ENCODE measurements at places on chromosomes 12 and 14.

DNA sequence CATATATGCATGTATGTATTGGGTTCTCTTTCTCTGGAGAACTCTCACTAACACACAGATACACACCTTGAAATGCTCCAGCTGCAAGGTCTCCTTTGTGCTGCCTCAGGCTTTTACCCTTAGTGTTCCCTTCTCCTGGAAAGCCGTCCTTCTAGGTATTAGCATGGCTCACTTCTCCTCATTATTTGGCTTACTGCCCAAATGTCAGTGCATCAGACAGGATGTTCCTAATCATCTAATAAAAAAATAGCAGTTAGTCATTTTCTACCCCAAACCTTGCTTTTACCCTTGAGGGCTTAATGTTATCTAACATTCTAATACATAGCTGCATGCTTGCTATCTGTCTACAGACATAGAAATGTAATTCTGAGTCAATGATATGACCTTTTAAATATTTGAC lies 109.0 kb upstream of the SLC16A7 start:
- DNase-seq = no peak

- no peak for DNase-seq
Measured at GRCh38 chr12:93804392-93805179, 127.4 kb downstream of the CRADD start.

DNA sequence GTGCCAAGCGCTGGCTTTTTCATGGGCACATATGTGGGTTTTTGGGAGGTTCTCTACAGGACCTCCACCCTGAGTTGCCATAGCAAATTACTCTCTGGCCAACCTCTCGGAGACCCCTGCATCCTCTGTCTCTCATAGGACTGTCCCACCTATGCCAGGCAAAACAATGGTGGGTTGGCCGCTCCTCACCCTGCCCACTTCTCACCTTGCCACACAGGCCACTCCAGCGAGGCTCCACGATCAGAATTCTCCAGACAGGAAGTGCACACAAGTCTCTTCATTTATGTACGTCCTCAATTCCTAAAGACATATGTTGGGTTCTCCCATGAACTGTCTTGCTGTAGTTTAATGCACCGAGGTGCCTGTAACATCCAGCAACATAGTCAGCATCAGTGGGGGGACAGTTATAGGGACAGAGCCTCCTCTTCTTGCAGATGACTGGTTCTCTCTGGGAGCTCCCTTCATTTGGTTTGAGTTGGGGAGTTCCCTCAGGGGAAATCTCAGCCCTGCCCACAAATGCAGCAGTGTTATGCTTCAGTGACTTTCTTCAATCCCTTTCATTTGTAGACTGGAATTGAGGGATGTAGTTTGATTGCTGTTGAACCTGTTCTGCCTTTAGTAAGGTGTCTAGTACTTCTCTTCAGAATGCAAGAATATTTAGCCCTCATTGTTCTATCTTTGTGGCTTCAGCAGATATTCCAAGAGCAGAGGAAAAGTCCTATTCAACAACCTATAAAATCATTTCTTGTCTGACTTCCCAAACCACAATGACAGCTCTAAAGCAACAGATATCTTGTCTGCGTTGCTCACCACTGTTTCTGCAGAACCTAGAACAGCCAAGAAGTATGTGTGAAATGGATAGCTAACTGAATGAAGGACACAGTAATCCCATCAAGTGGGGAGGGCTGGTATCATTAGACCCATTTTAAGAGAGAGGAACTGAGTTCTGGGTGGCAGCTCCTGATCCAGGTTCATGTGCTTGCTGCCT lies 2.8 kb upstream of the LTBP2 start:
- no peak for DNase-seq

GRCh38 chr12:16043480-16043879 lies 132.3 kb downstream of the DERA start:
- DNase-seq = no peak

DNA sequence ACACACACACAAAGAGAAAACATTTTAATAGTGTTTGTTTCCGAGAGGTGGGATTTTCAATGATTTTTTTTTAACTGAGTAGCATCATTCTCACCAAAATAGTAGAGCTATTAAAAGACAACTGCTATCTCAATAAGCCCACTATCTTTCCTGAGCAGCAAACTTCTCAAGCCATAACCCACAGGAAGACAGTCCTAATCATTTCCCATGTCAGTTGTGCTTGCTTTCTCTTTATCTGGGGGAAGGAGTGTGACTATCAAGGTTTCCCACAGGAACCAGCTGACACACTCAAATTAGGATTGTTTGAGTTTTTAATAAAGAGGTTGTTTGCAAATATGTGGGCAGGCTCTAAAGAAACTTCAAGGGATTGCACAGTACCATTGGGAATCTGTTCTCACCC lies 4.9 kb upstream of the MAX start:
- no peak for DNase-seq

DNA sequence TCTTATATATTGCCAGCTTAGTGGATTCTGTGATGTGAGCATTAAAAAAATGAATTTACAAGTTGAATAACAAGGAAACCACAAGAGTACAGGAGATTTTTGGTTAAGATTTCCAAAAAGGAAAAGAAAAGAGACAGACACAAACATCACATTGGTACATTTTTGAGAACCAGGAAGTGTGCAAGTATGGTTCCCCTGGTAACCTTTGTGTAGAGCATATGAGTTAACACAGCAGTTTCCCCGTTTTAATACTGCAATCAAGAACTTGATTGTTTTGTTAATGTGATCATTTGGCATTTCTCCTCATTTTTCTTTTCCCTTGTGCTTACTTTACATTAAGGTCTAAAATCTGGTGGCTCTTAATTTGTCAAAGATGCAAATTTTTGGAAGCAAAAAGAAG lies 490.4 kb upstream of the ATP2B1 start:
- DNase-seq = no peak

DNA sequence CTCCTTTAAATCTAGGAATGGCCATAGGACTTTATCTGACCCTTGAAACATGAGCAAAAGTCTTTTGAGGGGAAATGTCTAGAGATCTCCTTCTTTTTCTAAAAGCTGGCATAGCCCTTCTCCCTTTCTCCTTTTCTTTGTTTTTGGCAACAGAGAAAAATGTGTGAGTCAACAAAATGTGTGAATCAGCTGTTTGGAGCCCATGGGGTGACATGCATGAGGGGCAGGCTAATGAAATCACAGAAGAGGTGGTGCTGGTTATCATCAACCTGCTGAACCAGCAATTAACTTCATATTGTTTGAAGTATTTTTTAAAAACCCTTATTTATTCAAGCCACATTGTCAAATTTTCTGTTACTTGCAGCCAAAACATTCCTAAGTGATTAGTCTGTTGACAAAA lies 132.3 kb downstream of the CCDC59 start:
- no peak for DNase-seq

GRCh38 chr12:51601241-51601640 lies 10.2 kb downstream of the SCN8A start:
- no peak for DNase-seq

DNA sequence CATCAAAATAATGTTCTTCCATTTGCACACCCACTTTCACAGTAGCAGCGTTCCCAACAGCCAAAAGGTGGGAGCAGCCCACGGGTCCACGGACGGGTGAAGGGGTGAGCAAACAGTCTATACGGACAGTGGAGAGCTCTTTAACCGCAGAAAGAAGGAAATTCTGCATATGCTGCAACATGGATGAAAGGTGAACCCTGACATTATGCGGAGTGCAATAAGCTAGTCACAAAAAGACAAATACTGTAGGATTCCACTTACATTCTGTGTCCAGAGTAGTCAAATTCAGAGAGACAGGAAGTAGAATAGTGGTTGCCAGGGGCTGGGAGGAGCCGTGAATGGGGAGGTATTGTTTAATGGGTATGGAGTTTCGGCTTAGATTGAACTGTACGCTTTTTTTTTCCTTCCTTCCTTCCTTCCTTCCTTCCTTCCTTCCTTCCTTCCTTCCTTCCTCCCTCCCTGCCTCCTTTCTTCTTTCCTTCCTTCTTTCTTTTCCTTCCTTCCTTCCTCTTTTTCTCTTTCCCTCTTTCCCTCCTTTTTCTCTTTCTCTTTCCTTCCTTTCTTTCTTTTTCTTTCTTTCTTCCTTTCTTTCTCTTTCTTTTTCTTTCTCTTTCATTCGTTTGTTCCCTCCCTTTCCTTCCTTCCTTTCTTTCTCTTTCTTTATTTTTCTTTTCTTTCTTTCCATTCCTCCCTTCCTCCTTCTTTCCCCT lies 15.8 kb upstream of the ANKRD9 start:
- DNase-seq = no peak

DNA sequence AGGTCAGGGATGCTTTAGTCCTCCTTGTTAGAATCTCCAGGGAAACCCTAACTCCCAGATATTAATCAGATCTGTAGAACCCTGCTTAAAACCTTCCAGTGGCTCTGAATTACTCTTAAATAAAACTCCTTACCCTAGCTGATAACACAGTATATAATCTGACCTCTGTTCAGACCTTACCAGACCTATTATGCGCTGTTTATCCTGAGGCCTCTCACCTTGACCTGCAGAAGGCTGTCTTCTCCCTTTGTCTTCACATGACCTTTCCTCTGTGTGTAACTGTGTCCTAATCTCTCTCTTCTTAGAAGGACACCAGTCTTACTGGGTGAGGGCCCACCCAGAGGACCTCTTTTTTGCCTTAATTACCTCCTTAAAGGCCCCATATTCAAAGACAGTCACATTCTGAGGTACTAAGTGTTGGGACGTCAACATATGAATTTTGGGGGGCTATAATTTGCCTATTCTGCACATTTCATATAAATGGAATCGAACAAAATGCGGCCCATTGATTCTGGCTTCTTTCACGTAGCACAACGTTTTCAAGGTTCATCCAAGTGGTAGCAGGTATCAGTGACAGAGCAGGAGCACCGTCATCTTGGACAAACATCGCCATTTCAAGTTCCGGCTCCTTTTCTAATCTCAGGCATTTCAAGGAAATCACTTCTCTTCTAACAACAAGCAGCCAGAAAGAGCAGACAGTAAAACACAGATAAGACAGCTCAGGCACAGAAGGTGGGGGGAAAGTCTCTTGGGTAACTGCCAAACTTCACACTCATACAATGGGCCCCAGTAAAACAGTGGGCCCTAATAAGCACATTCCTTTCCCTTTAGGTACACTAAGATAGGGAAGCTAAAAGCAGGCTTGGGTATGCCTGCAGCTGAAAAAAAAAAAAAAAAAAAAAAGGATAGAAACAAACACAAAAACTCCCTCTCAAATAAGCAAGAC lies 200.2 kb upstream of the NUDT4 start:
- no peak for DNase-seq

DNA sequence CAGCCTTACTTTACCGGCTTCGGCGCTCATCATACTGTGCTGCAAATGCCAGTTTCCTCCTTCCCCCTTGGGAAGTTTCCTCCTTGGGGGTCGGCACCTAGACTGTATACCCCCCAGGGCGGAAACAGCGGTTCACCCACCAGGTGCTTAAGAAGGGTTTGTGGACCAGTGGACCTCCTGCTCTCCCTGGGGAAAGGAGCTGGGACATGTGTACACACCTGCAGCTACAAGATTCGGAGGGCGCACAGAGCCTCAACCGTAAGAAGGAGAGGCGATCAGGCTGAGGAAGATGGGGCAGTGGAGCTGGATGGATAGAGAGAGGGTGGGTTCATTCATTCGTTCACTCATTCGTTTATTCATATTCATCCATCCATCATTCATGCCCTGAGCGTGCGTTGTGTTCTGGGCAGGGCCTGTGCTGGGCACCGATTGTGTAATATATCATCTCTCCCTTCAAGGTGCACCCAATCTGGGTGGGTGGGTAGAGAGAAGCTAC lies 717 bp upstream of the ZNF839 start:
- no peak for DNase-seq

- no peak for DNase-seq
Measured at GRCh38 chr12:52508211-52508610, 12.0 kb downstream of the KRT5 start.

GRCh38 chr12:15811214-15812127 lies 22.3 kb upstream of the EPS8 start:
- no peak for DNase-seq

DNA sequence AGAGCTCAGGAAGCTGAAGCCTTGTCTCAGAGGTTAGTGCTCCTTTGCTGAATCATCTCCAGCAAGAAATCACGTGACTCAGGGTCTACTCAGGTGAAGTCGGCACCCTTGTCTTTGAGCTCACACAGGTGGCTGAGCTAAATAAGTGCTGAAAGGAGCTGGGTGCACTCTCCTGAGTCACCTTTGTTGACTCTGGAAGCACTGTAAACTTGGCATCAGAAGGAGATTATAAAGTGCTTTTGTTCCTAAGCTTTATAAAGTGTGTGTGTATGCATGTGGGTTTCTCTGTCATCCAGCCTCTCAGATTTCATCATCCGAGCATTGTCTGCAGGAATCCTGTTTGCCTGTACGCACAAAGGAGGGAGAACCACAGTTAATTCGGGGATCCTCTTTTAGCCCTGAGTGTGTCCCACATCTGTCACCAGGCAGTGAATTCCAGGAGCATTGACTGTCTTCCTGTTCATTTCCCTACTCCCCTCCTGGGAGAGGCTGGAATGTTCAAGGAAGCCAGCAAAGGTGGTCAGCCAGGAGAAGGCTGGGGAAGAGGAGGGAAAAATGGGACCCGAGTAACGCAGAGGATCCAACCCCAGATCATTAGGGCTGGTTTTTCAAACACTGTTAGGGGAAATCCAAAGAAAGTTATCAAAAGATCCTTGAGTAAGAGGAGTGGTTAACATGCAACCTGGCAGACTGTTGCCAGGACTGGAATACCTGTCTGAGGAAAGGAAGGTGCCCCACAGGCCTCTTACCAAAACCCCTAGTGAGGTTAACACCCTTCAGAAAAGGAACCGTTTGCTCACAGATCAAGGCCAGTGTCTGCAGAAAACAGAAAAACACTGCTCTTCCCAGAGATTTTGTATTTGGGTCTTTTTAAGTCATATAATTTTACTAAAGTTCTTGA lies 157.5 kb upstream of the HIF1A start:
- no peak for DNase-seq

GRCh38 chr14:63155511-63156185 lies 48.6 kb upstream of the RHOJ start:
- no peak for DNase-seq

- DNase-seq = no peak
Measured at GRCh38 chr14:74517731-74518130, 24.2 kb downstream of the ISCA2 start.

DNA sequence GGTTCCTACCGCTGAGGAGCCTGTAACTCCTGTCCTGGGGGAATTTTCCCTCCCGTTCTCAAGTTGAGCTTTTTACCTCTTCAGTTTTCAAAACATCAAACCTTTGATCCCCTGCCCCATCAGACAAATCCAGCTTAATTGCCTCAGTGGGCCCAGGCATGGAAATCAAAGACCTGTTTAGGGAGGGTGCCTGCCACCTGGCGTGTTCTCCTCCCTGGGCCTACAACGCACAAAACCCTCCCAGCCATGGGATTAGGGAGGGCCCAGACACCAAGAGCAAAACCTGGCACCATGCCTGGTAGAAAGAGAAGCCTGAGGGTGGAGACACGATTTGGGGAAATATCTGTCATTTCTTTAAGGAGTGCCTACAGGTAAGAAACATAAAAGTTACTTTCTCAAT lies 672.9 kb downstream of the BCL11B start:
- no peak for DNase-seq
